Thoracic aorta (tissue), 2 donors: ENCODE measurements at places on chromosomes 6 and 20. TPM values are rescaled to one million over a fixed set of nuclear protein-coding genes. Genes with fewer than 3 reads are reported as not detected.

The TRIM31 gene
- total RNA-seq = not detected

The KIF6 gene
- not detected for total RNA-seq

The USP49 gene
- total RNA-seq = 3.3 TPM

The TTLL9 gene
- not detected for total RNA-seq

The HAO1 gene
- not detected for total RNA-seq

The ENPP5 gene
- 2.7 TPM for total RNA-seq

The ZSCAN23 gene
- total RNA-seq = 1.9 TPM

The DLL1 gene
- 12.6 TPM for total RNA-seq

The KIAA1755 gene
- total RNA-seq = 45.4 TPM

The MYL9 gene
- 1,491 TPM for total RNA-seq
